ENCODE measurements at places on chromosomes 2 and 18. TPM values are rescaled to one million over a fixed set of nuclear protein-coding genes. Genes with fewer than 3 reads are reported as not detected.

Gene LINC00305
- not detected for polyA plus RNA-seq

Gene MYO1B
- polyA plus RNA-seq = 12.9 TPM

Gene INPP5D
- 5.6 TPM for polyA plus RNA-seq

Gene CYP1B1
- 8.4 TPM for polyA plus RNA-seq

Gene SLC39A6
- 11.9 TPM for polyA plus RNA-seq

Gene TGFA
- polyA plus RNA-seq = 16.3 TPM

Gene GREB1
- 0.16 TPM for polyA plus RNA-seq

Gene SP140
- 0.28 TPM for polyA plus RNA-seq

Gene BMP10
- not detected for polyA plus RNA-seq

Gene RGPD5
- 2.9 TPM for polyA plus RNA-seq

Gene KCNIP3
- polyA plus RNA-seq = 2.0 TPM
